ENCODE measurements at places on chromosomes 13 and 19.

DNA sequence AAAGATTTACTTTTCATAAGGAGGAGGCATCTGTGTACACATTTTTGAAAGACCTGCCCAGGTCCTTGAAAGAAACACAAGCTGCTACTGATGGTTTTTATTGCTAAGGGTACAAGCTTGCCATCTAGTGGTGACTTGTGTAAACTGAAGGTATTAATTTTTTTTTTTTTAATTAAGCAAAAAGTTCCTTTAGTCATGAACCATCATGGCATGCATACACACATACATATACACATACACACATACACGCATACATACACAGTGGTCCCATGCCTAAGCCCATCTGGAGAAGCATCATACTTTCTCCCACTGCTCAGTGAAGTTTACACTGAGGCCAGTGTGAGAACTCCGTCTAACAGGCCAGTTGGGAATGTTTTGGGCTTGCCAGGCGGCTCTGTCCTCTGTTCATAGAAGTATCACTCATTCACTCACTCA, 312.5 kb downstream of the DCLK1 start:
- no peak for DNase-seq

DNA sequence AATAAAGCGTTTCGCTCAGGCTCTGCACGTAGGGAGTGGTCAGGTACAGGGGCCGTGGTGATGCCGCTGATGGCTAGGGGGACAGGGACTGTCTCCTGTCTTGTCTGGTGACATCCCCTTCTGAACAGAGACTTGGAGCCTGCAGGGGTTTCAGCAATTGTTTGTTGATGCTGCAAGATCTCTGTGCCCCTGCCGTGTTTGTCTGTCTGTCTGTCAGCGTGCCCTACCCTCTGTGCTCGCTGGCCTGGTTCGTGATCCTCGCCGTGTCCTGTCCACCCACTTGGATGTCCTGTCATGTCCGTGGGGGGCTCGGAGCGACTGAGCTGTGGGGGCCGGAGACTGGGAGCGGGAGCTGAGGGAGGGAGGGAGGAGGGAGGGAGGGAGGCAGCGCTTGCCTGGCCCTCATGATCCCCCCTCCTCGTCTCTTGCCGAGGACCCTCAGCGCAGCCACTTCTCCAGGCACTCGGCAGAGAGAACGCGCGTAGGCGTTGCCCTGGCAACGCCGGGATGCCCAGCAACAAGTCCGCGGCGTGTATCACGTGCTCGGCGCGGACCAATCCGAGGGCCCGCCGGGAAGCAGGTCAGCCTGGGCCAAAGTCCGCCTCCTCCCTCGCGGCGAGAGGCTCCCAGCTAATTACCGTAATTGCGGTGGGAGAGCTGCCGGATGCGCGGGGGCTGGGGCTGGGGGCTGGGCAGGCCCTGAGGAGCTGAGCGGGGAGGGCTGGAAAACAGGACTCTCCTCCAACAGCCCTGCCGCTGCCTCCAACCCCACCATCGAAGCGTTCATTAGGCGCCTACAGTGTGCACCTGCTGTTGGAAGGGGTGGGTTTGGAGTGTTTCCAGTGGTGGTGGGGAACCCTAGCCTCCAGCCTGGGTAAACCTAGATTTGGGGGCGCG, 31.9 kb upstream of the FEM1A start:
- DNase-seq, result peak; percentile 16

DNA sequence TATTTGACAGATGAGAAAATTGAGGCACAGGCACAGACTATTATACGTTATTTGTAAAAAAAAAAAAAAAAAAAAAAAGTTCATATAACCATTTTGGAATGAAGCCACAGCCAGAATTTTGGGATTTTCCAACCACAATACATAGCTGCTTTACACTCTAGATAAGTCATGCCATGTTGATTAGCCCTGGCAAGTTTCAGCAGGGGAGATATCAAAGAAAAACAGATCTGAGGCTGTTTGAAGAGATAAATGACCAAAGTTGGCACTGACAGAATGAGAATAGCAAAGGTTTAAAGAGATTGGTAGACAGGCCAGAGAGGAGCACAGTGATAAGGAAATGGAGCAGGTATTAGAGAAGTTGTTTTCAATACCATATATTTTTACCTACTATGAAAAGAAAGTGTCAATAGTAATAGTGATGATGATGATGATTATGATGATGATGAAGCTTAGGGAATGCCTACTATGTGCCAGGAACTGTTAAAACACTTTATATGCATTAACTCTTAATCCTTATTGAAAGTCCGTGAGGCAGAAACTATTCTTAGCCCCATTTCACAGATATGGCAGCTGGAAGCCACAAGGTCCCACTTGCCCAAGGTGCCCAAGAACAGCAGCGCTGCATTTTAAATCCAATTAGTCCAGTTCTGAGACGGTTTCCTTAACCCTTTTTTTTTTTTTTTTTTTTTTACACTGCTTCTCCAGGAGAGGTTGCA, 105.5 kb downstream of the MBNL2 start:
- no peak for DNase-seq

DNA sequence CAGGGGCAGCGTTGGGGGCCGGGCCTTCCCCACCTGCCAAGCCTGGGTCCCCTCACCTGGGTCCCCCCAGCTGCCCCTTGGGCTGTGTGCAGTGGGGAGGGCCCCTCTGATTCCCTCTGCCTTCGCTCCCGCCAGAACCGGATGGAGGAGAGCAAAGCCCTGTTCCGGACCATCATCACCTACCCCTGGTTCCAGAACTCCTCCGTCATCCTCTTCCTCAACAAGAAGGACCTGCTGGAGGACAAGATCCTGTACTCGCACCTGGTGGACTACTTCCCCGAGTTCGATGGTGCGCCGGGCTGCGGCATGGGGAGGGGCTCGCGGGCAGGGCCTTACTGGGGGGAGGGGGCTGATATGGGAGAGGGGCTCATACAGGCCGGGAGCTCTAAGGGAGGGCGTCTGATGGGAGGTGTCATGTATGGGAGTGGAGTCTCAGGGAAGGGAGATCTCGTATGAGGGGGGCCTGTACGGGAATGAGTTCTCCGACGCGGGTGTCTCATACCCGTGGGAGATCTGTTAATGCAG, 16.7 kb upstream of the GNA15 start:
- DNase-seq, result no peak

DNA sequence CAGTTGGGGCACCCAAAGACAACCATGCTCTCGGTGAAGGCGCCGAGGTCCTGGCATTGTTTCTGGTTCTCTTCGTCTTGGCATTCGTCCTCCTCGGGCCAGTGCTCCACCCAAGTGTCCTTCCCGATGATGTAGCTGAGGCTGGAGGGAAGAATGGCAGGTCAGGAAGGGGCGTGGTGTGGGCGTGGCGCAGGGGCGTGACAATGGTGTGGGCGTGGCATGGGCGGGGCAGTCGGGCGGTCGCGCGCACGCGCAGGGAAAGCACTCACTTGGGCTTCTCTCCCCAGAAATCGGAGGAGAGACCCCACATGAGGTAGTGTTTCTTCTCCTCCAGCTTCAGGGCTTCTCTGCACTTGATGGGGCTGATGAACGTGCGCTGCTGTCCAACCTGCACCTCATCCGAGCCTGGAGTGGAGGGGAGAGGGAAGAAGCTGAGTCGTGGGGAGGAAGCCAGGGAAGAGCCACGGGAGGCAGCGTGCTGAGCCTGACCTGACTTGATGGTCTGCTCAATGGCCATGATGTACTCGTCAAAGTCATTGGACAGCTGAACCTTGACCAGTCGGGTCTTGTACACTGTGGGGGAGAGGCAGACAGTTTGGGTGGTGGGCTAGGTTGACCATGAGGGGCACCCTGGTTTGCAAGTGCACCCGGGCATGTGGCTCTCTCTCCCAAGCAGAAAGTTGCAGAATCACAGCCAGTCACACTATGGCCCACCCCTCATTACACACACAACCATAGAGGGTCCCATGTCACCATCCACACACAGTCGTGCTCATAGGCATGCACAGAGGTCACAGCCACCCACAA, 8.1 kb upstream of the TNFSF14 start:
- DNase-seq, result no peak

GRCh38 chr19:14161305-14161704, 24.9 kb upstream of the ASF1B start:
- no peak for DNase-seq

GRCh38 chr13:87666831-87667230, 4.3 kb upstream of the SLITRK5 start:
- DNase-seq, result no peak

DNA sequence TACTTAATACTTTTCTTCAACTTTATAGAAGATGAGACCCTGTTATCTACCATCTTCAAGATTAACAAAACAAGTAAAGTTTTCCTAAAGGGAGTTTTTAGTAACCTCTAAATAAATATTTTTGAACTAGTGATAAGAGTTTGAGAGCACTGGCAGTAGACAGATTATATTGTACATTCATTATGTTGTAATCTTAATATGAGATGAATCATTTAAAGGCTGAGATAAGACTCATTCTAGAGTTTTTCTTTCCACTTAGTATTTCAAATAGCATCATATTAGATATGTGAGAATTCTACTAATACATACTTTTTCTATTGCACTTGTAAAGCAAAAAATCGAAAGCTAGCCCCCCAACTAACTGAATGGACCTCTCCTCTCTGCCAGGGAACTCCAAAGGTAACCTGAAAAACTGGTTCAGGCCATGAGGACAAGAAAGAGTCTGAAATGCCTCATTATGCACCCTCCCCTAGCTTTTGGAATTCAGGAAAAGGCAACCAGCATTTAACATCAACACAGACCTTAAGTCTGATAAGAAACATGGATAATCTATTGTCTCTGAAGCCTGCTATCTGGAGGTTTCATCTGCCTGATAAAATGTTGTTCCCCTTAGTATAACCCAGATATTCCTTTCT, 875.4 kb upstream of the SLC10A2 start:
- DNase-seq, result no peak

- no peak for DNase-seq
These were observed 17.8 kb downstream of the CPB2 start for GRCh38 chr13:46086985-46087384.

DNA sequence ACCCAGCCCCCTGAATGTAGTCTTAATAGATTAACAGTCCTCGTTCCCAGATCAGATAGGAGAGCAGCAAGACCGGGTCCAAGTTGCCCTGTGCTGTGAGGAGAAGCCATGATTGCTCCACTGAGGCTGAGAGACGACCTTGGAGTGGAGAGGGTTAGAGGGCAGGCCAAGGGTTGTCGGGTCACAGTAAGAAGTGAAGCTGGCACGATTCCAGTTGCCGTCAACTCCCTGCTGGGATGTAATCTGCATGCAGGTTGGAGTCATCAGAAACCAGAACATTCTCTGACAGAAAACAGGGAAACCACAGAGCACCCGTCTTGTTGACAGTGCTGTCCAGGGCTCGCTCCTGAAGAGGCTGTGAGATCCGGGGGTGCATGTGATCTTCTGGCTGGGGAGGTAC, 19.0 kb upstream of the ATP11A start:
- no peak for DNase-seq

GRCh38 chr19:14632286-14632685, 42.4 kb downstream of the ADGRE3 start:
- no peak for DNase-seq

DNA sequence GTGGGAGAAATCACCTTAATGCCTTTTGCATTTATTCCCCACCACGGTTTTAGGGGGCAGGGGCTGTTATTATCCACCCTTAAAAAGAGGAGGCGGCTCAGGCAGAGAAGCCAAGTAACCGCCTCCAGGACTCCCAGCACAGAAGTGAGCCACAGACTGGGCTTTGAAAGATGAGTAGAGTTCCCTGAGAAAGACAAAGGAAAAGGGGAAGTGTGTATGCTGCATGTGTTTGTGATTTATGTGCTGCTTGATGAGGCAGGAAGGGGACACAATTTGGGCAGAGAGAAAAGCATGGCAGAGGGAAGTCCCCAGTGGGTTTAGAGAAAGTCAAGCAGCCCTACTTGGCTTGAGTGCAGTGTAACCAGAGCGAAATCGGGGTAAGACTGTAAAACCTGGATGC, 85.0 kb downstream of the DOCK9 start:
- DNase-seq, result no peak

GRCh38 chr13:48268019-48268418, 35.0 kb downstream of the ITM2B start:
- DNase-seq, result no peak

DNA sequence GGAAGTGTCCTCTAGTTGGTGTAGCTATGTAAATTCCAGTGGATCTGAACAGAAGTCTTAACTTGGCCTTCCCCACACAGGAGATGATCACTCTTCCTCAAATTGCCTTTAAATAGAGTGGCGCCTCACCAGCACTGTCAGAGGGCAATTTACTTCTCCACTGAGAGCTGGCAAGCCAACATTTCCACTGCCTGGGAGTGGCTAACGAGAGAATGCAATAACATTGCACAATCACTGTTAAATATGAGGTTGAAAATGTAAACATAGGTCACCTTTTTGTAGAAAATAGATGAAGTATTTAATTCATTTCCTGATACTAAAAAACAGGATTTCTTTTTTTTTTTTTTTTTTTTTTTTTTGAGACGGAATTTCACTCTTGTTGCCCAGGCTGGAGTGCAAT, 55.4 kb upstream of the UBL3 start:
- DNase-seq, result no peak

GRCh38 chr19:34255546-34255945, 1.2 kb downstream of the GARRE1 start:
- DNase-seq, result no peak

DNA sequence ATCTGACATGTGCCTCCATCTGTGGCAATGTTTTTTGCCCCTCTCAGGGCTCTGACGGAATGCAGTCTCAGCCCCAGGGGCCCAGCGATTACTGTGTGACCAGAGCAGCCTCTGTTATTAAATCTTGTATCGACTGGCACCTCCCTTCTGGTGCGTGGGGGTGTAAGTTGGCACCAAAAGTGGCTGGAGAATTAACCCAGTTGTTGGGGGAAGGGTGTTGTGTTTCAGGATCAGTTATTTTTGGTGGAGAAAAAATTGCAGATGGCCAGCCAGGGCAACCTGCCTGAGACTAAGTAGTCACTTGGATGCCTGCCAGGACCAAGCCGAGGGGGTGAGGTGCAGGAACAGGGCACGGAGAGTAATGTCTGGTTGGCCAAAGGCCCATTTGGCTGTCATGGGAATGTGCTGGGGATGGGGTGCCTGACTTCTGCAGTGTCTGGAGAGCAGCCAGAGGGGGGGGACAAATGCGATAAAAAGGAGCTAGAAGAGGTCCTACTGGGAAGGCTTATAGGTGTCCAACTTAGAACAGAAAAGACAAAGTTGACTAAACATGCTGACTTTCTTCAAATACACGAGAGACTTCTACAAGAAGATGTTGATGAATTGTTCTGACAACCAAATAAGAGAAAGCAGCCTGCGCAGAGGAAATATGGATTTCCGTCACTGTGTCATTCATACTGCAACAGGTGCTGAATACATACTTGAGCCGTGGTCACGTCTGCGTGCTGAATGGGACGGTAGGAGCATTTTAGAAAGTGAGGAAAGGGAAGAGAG, 69.8 kb downstream of the SIAH3 start:
- peak; percentile 4 for DNase-seq

- no peak for DNase-seq
These were observed 1775.7 kb downstream of the PCDH9 start for GRCh38 chr13:65454403-65454802.
